ENCODE measurements at places on chromosomes 3 and 15. TPM values are rescaled to one million over a fixed set of nuclear protein-coding genes. Genes with fewer than 3 reads are reported as not detected.

- DNase-seq, result no peak
Measured at GRCh38 chr15:67198157-67198754, 56.2 kb downstream of the AAGAB start.

GRCh38 chr3:62011666-62012065 is 361.7 kb downstream of the FEZF2 start:
- DNase-seq, result no peak

DNA sequence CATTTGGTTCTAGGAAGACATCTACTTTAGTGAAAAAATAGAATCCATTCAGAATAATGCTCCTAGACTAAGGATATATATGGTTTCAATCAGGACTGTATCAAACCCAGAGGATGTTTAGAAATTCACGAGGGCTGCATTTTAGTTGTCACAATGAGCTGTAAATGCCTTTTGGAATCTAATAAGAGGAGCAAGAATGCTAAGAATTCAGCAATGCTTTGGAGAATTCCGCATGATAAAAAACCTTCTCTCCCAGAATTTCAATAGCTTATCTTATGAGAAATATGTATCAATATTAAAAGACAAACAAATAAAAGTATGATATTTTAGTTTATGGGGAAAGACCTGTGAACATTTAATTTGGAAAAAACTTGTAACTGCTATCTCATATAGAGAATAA is 885.1 kb downstream of the ZPLD1 start:
- DNase-seq, result no peak

MESP2 gene
- total RNA-seq, result not detected

DNA sequence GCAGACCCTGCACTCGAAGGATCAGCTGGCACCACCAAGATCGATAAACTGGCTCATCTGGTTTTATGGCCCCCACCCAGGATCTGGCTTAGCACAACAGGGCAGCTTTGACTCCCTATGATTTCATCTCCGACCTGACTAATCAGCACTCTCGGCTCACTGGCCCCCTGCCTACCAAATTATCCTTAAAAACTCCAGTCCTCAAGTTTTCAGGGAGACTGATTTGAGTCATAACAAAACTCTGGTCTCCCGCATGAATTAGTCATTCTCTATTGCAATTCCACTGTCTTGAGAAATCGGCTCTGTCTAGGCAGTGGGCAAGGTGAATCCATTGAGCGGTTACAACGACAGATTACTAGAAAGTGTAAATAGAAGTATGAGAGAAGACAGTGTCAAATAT is 521.9 kb upstream of the RGMA start:
- no peak for DNase-seq

DNA sequence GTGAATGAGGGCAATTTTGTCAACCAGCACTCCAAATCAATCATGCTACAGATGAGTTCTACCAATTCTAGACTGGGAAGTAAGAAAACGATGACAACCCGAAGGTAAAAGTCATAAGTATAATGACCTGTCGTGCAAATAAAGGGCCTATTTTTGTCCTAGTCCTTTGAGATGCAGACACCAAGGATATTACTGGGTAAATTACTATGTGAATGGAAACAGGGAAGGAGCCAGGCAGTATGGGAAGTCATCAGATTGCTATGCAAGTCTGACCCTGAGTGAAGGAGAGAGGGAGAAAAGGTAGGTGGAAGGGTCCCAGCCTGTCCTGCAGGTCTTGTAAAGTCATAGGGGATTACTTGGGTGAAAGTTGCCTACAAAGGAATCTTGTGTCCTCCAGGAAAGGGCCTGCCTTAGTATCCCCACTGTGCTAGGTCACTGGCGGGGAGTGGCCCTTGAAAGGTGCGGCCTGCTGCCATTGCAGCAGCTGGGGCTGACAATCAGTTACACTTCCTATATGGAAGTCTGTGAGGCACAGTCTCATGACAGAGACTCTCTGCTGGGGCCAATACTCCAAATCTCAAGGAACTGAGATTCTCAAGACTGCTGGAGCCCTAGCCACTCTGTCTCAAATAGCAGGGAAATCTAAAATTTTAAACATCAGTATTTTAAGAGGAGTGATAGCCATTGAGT is 149.9 kb upstream of the SLC2A2 start:
- no peak for DNase-seq

DNA sequence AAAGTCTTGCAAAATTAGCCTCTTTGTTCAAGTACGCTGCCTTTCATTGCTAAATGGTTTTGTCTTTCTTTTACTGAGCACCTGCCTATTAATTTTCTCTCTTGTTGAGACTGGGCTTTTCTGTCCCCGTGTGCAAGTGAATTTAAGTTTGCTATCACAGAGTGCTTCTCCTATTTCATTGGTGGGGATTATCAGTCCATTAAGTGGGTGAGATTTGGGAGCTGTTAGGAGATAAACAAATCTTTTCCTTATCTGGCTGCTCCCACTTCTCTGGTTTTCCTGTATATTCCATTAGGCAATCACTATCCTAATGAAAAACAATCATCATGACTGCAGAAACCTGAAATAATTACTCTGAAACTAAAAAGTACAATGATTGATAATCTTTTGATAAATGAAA is 254.2 kb downstream of the NR1D2 start:
- DNase-seq, result no peak

- DNase-seq, result no peak
Measured at GRCh38 chr3:48186631-48187300, 1.5 kb downstream of the CDC25A start.

- DNase-seq, result no peak
Measured at GRCh38 chr15:56736308-56736707, 3.0 kb upstream of the ZNF280D start.

GRCh38 chr3:36906504-36907149 is 38.2 kb downstream of the TRANK1 start:
- DNase-seq, result no peak

ECT2 gene
- 10.3 TPM for total RNA-seq

- DNase-seq, result no peak
Measured at GRCh38 chr15:29747837-29748417, 74.3 kb downstream of the TJP1 start.

DNA sequence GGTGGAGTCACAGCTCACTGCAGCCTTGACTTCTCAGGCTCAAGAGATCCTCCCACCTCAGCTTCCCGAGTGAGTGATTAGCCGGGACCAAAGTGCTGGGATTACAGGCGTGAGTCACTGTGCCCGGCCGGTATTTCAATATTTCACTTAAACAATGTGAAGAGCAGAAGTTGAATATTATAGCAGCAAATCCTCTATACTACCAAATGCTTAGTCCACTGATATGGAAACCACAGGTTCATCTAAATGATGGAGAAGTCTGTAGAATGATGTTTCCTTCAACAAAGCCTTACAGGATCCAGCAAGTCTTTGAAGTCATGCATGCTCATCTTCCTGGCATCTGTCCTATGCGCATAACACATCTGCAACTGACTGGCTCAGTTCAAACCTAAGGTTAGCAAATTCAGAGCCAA is 20.3 kb upstream of the UACA start:
- DNase-seq, result no peak

ARL14 gene
- not detected for total RNA-seq

CHDH gene
- 40.2 TPM for total RNA-seq

GRCh38 chr3:62371720-62372591 is 1.4 kb downstream of the FEZF2 start:
- no peak for DNase-seq

DUSP7 gene
- total RNA-seq, result 34.0 TPM

IL5RA gene
- 7.6 TPM for total RNA-seq
